GM12891 (cell line): ENCODE measurements at places on chromosomes 13 and 19.

GRCh38 chr19:51367565-51368365 lies 1.0 kb downstream of the CLDND2 start:
- DNase-seq = peak; percentile 97

DNA sequence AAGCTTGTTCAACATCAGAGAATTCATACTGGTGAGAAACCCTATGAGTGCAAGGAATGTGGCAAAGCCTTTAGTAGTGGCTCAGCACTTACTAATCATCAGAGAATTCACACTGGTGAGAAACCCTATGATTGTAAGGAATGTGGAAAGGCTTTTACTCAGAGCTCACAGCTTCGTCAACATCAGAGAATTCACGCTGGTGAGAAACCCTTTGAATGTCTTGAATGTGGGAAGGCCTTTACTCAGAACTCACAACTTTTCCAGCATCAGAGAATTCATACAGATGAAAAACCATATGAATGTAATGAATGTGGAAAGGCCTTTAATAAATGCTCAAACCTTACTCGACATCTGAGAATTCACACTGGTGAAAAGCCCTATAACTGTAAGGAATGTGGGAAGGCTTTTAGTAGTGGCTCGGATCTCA lies 25.2 kb downstream of the ZNF383 start:
- DNase-seq = no peak

DNA sequence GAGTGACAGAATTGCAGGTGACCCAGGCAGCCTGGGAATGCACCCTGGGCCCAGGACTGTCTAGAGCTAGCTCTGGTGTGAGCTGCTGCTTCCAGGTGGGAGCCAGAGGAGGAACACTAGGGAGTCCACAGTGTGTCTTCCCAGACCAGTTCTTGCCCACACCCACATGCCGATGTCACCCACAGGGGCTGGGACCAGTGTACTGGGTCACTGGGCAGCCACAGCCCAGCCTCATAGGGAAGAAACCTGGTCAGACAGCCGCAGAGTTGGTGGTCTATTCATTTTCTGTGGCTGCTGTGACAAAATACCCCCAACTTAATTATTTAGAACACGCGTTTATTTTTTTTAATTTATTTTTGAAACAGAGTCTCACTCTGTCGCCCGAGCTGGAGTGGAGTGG lies 3.1 kb downstream of the RNF225 start:
- no peak for DNase-seq

DNA sequence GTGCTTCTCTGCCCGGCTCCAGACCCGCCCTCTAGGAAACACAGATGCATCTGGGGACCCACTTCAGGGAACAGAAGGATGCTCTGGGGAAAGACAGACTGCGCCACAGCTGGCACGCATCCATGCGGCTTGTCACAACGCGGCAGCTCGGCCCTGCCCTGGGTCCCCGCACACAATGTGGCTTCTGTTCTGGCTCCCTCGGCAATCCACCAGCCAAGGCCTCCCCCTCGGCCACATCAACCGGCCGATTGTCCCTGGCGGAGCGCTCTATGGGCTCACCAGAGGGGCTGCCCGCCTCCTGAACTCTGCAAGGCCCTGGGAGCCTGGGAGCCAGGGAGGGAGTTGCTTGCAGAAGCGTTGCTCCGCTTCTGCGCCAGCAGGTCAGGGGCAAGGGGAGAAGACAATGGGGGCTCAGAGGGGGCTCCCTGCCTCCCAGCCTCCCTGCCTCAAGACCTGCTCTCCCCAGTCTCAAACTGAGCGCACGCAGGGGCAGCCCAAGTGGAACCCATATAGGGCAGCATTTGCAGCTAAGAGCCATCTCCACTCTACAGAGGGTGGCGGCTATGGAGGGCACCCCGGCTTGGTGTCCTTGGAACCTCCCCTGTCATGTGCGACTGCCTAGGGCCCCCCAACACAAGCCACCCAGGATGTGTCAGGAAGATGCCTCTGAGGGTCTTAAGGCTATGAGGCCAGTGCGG lies 37.9 kb downstream of the MLLT1 start:
- DNase-seq = no peak
